Lower lobe of right lung (tissue), 2 donors: ENCODE measurements at places on chromosomes 2 and 18. TPM values are rescaled to one million over a fixed set of nuclear protein-coding genes. Genes with fewer than 3 reads are reported as not detected.

KIF5C gene
- total RNA-seq = 0.47 TPM

- no peaks in the 10 kb centered on the region for H3K4me1 ChIP-seq
- DNase-seq = no peak
- no peaks in the 10 kb centered on the region for H3K36me3 ChIP-seq
- no peak overlapping the region for H3K4me3 ChIP-seq
These were observed 45.9 kb upstream of the NYAP2 start for GRCh38 chr2:225353579-225354085.

DNA sequence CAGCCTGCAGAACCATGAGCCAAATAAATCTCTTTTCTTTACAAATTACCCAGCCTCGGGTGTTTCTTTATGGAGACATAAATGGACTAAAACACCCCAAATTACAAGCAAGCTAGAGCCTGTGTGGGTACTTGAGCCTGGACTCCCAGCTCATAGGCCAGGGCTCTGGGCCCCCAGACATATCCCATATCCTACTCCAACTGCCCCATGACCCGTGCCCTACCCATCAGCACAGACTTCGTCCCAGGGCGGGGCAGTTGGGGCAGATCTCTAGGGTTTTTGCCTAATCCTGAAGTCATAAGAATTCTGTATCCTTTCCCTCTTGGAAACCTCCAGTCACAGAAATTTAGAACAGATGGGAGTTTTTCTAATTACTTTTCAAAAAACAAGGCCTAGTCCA is 90.7 kb downstream of the DDX1 start:
- no peak overlapping the region for H3K27ac ChIP-seq
- H3K4me3 ChIP-seq = no peak overlapping the region
- no peak for DNase-seq
- no peaks in the 10 kb centered on the region for H3K27me3 ChIP-seq

FEV gene
- total RNA-seq = not detected

DNA sequence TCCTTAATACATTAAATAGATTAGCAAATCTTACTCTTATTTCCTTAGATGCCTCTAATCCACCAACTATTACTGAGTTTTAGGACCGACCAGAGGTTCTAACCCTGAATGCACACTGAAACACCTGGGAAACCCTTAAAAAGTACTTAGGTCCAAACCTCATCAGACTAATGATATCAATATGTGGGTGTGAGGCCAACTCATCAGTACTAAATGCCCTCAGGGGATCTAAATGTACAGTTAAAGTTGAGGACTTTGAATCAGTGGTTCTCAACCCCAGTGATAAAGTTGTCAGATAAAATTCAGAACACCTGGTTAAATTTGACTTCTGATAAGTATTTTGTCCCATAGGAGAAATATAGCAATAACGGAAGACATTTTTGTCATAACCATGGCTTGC is 20.9 kb downstream of the MMADHC start:
- H3K36me3 ChIP-seq = peaks cover 65% of the 10 kb centered on the region
- H3K27me3 ChIP-seq = no peaks in the 10 kb centered on the region
- peaks cover 9% of the 10 kb centered on the region for H3K4me1 ChIP-seq

REEP1 gene
- total RNA-seq = 6.9 TPM

DLX1 gene
- total RNA-seq = not detected

DNA sequence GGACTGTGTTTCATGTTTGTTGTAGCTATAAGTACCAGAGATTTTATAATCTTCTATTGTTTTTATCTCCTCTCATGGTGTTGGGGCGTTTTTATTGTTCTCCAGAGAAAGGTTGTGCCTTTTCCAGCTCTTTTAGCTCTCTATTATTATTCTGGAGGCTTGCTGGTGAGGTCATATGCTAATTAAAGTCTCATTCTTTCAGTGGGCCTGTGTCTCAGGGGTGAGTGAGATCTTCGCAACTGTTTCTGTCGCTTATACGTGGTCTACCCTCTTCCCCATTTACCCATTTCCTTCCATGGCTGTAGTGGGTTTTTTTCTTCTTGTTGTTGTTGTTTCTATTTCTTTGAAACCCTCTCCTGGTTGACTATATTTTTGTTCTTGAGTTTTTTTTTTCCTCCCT is 584.9 kb downstream of the TMEM182 start:
- no peaks in the 10 kb centered on the region for H3K36me3 ChIP-seq
- no peaks in the 10 kb centered on the region for H3K4me1 ChIP-seq
- no peak overlapping the region for H3K4me3 ChIP-seq
- H3K27me3 ChIP-seq = no peaks in the 10 kb centered on the region
- no peak overlapping the region for H3K27ac ChIP-seq
- no peak for DNase-seq

EGR4 gene
- total RNA-seq = not detected

- H3K4me3 ChIP-seq = no peak overlapping the region
- H3K27ac ChIP-seq = no peak overlapping the region
- no peaks in the 10 kb centered on the region for H3K36me3 ChIP-seq
- DNase-seq = no peak
- H3K27me3 ChIP-seq = no peaks in the 10 kb centered on the region
- H3K4me1 ChIP-seq = no peaks in the 10 kb centered on the region
These were observed 493.8 kb upstream of the NRP2 start for GRCh38 chr2:205188239-205189138.

- no peak overlapping the region for H3K4me3 ChIP-seq
- H3K27ac ChIP-seq = no peak overlapping the region
- H3K27me3 ChIP-seq = no peaks in the 10 kb centered on the region
- DNase-seq = no peak
- peaks cover 22% of the 10 kb centered on the region for H3K4me1 ChIP-seq
These were observed 3.8 kb upstream of the IMP4 start for GRCh38 chr2:130338793-130339345.

DNA sequence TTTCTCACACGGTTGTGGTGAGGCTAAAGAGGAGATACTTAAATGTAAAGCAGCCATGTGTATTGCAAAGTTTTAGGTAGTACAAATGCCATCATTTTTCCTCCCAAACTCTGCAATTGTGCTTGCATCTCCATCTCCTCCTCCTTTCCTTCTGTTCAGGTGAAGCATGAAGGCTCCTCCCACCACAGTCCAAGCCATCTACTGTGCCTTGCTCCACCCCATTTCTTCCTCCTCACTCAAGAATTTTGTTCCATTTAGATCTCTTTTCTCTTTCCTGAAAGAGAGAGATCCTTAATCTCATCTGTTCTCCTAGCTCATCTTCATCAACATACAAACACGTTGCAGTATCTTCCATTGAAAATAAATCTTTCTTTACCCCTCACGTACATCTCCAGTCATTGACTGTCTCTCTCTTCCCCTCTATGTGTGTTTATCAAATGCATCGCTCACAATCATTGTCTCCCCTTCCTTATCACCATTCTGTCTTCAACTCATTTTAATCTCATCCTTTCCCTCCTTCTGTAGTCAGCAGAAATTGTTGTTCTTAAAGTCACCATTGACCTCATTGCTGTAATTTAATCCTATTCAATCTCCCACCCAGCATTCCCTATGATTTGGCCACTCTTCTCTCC is 392.1 kb downstream of the RAD51AP2 start:
- H3K27me3 ChIP-seq = no peaks in the 10 kb centered on the region
- H3K27ac ChIP-seq = no peak overlapping the region

DNA sequence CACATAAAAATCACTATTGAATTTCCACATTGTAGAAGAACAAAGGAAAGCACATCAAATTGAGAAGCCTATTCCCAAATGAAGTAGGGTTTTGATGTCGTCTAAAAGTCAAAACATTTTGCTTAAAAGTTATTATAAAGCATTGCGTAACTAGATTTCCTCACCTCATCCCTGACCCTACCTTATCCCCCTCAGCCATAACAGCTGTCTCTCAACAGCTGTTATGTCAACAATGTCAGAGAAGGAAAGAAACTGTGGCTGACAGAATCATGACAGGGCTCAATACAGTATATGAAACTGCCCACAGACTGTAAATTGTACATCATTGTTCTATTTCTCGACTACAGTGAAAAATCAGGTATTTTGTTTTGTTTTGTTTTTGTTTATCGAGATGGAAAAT is 63.0 kb upstream of the ACVR1C start:
- H3K36me3 ChIP-seq = no peaks in the 10 kb centered on the region
- no peak overlapping the region for H3K27ac ChIP-seq
- no peak for DNase-seq
- H3K27me3 ChIP-seq = no peaks in the 10 kb centered on the region
- no peaks in the 10 kb centered on the region for H3K4me1 ChIP-seq
